ENCODE measurements at places on chromosomes 12 and 14. TPM values are rescaled to one million over a fixed set of nuclear protein-coding genes. Genes with fewer than 3 reads are reported as not detected.
A peak's percentile ranks its signal among the peaks of the same experiment; 100 is the strongest.

The MEG3 gene
- 10.1 TPM for total RNA-seq

DNA sequence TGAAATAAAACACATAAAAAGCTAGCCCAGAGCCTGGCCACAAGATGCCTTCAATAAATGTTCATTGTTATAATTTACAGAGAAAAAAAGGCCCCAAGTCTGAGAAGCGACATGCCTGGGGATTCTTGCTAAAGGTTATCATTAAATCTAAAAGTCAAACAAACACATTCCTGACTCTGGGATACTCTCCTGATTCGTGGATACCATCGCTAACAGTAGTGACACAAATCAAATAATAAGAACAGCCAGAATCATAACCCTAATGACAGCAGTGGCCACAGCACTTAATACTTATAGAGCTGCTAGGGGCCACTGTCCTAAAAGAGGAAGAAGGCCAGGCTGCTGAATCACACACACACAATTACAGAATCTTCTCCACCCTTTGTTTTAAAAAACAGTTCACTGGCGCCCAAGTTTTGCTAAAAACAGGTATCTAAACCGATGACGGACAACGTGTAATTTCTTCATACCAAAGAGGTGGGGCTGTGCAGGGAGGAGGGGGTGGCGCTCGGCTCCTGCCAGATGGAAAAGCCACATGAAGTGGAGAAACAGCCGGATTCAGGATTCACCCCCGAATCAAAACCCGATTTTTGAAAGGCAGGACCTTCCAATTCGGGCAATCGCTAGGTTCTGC lies 1.2 kb downstream of the CLIP1 start:
- DNase-seq, result no peak

DNA sequence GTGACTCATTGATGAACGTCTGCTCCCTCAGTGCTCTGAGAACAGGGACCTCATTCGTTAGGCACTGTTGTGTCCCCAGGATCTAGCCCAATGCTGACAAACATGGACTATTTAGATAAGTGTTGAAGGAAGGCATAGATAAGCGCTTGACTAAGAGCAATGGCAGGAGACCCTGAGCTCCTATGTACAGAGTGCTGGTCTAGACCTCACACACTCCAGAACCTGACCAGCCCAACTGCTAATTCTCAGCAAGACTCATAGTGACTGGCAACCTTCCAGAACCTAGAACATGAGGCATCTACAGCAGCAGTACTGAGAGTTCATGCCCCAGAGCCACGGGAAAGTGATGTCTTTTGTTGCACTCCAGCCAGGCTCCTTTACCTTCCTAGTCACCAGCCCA lies 69.2 kb downstream of the CRACR2A start:
- peak; percentile 38 for DNase-seq

DNA sequence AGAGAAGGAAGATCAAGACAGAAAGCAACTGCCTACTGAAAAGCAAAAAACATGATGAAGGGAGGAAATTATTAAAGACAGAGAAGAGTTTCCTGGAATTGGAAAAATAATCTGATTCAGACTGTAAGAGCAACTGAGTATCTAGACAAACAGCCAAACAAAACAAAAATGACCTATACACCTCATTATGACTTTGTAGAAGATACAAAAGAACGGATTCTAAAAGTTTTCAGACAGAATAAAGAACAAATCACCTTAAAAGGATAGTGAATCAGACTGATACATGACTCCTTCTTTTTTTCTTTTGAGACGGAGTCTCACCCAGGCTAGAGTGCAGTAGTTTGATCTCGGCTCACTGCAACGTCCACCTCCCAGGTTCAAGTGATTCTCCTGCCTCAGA lies 10.4 kb downstream of the OSBPL8 start:
- DNase-seq, result peak; percentile 47

DNA sequence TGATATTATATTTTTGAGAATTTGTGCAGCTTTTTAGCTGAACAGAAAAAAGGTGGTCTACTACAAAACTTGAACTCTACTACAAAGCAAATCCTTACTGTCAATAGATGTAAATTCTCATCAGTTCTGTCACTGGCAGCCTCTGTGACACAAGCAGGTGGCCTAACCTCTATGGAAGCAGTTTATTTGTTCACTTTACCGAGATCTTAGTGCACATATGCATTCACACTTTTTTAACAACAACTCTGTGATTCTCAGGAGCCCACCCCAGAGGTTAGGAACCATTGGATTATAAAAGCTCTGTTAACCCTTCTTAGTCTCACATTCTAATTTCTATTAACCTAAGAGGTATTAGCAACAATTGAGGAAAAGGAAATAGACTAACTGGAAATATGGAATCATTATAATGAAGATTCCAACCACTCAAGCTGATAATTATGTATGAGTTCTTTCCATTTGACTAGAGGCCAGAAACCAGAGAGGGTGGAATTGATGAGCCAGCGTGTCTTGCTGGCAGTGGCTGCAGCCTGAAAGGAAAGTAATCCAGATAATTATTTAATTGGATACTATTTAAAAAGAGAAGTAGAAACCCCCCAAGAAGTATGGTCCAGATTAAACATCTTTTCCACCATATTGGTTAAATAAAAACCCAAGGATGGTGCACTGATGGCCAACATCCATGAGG lies 451.1 kb downstream of the TMEM117 start:
- no peak for DNase-seq

- no peak for DNase-seq
Measured at GRCh38 chr14:79256380-79256779, 954.9 kb downstream of the DIO2 start.
